ENCODE measurements at places on chromosomes 11 and 22. TPM values are rescaled to one million over a fixed set of nuclear protein-coding genes. Genes with fewer than 3 reads are reported as not detected.

The APOA1 gene
- not detected for total RNA-seq

The RAB39A gene
- not detected for total RNA-seq

The GP1BB gene
- total RNA-seq: 0.35 TPM

The POU2AF3 gene
- total RNA-seq: 3.0 TPM

The THRSP gene
- 0.72 TPM for total RNA-seq

The LRP5 gene
- 129 TPM for total RNA-seq

The ABTB2 gene
- total RNA-seq: 12.7 TPM

The SERHL2 gene
- 2.4 TPM for total RNA-seq

The TMEM86A gene
- 1.4 TPM for total RNA-seq

The TMEM191C gene
- 4.0 TPM for total RNA-seq

The SEPTIN5 gene
- 8.1 TPM for total RNA-seq

The OR9Q2 gene
- total RNA-seq: not detected

The HIPK3 gene
- total RNA-seq: 64.8 TPM

The OR8D4 gene
- not detected for total RNA-seq

The HSCB gene
- total RNA-seq: 10.0 TPM

The RAG1 gene
- 0.63 TPM for total RNA-seq

Data from PC-9 (cell line).